Esophagus squamous epithelium (tissue), 5 donors: ENCODE measurements at places on chromosomes 16 and 17. TPM values are rescaled to one million over a fixed set of nuclear protein-coding genes. Genes with fewer than 3 reads are reported as not detected.
A peak's percentile ranks its signal among the peaks of the same experiment; 100 is the strongest.

The WDR59 gene
- total RNA-seq: 25.1 TPM

The CCL16 gene
- not detected for total RNA-seq

The TMIGD1 gene
- not detected for total RNA-seq

GRCh38 chr16:47984669-47985068 lies 171.1 kb downstream of the ABCC12 start:
- DNase-seq: no peak
- H3K4me1 ChIP-seq: no peaks in the 10 kb centered on the region
- H3K36me3 ChIP-seq: no peaks in the 10 kb centered on the region
- no peak overlapping the region for H3K4me3 ChIP-seq

The VASN gene
- total RNA-seq: 9.2 TPM

The HEXD gene
- total RNA-seq: 42.0 TPM

The NHERF2 gene
- 13.2 TPM for total RNA-seq

DNA sequence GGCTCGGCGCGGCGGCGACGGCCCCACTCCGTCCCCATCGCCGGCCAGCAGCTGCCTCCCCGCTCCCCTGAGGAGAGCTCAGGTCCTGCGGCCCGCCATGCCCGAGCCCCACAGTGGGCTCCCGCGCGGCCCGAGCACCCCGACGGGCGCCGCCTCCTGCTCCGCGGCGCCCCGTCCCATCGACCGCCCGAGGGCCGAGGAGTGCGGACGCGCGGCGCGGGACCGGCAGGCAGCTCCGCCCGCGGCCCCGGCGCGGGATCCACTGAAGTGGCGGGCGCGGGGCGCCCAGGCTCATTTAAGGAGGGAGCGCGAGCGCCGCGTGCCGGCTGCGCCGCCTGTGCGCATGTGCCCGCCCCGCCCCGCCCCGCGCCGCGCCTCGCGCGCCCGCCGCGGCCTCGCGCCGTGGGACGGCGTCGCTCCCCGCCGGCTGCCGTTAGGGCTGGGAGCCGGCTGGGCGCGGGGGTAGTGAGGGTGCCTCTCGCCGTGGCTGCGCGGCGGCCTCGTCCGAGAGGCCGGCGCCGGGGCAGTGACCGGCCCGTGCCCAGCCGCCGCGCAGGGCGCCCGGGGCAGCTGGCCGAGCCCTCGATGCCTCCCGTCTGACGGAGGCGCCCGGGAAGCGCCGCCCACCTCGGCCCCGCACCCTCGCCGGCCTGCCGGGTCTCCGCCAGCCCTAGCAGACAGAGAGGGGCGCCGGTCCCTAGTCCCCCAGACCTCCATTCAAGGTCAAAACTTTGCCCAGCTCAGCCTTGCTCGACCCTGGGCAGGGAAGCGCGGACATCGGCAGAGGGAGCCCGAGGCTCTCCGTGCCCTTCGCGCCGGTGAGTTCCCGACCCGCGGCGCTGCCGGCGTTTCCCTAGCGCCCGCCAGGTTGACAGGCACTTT lies at the start of gene NETO2:
TSS of gene NETO2 (minus strand) at position 269 of the 882 bp plus-strand sequence. CDS start 333 bp downstream, outside the sequence.
- peak within 1 kb of the TSS; percentile 60 for H3K4me3 ChIP-seq
- H3K36me3 ChIP-seq: no peaks in the 10 kb centered on the region
- H3K4me1 ChIP-seq: peaks cover 8% of the 10 kb centered on the region
- H3K27me3 ChIP-seq: peaks cover 48% of the 10 kb centered on the region
- DNase-seq: no peak
